Activated naive CD8-positive, alpha-beta T cell treated with anti-CD3 and anti-CD28 coated beads, Interleukin-2, amount 10 ng/mL, durations not matched to agents 7 days and 5 days (primary cell): ENCODE measurements at places on chromosomes 3 and 15.

DNA sequence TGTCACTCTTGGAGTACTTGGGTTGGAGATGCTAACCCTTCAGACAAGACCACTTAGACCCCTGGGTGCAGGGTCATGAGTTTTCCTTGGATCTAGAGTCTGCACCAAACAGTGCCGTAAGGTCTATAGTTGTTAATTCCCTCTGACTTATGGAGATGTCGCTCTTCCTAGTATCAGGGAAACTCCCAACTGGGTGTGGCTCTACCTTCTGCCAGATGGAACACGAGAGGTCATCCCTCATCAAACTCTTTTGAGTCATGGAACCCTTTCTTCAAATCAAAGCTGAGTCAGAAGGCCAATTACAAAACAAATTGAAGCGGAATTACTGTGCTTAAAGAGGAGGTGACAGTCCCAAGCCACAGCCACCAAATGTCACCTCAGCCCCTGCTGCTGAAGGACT lies 514.9 kb upstream of the PROK2 start:
- no peak for DNase-seq

- DNase-seq, result no peak
These were observed 45.5 kb upstream of the TNFSF10 start for GRCh38 chr3:172568701-172569100.

- no peak for DNase-seq
These were observed 106.5 kb upstream of the SLC4A7 start for GRCh38 chr3:27590437-27591298.

DNA sequence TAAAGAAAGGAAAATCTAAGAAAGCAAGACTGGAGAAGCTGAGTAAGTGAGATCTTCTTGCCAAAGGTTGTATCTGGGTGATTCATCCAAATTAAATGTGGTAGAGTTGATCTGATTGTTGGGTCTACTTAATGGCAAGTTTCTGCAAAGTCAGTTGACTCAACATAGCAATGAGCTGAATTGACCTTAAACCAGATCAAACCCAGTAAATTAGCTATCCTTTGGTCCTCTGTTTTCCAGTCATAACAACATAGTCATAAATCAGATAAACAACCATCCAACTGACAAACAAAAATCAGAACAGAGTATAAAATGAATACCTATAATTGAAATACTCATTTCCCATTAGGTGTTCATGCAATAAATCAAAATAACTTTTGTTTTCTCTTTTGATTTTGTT lies 142.6 kb upstream of the CFAP20DC start:
- no peak for DNase-seq

GRCh38 chr3:132417695-132418411 lies 551 bp downstream of the DNAJC13 start:
- DNase-seq, result no peak

GRCh38 chr15:72916378-72916777 lies 132.8 kb upstream of the ADPGK start:
- DNase-seq, result no peak
